Trophoblast cell (in vitro differentiated cells and primary cell): ENCODE measurements at places on chromosomes 6 and 20.
A peak's percentile ranks its signal among the peaks of the same experiment; 100 is the strongest.

GRCh38 chr6:37407948-37408347 lies 25.1 kb upstream of the CMTR1 start:
- DNase-seq = no peak

DNA sequence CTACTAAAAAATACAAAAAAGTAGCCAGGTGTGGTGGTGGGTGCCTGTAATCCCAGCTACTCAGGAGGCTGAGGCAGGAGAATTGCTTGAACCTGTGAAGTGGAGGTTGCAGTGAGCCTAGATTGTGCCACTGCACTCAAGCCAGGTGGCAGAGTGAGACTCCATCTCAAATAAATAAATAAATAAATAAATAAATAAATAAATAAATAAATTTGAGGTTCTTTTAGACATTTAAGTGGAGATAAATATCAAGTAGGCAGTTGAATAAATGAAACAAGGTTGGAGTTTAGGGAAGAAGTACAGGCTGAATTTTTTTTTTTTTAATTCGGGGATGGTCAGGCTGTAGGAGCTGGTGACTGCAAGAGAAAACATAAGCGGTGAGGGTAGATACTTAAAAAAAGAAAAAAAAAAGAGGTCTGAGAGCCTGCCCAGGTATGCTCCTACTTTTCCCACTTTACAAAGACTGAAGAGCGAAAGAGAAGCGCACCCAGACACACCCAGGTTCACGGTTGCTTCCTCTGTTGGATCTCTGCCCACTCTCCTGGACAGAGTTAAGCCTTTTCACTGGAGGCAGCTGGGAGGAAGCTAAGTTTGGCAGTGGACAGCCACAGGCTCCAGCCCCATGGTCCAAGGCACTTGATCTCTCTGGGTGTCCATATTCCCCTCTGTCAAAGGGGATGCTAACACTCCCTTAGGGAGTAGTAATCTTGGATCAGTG lies 100.9 kb upstream of the PRDM1 start:
- no peak for DNase-seq

- no peak for DNase-seq
Observed at GRCh38 chr20:45253261-45253660, 1.1 kb downstream of the SLPI start.

DNA sequence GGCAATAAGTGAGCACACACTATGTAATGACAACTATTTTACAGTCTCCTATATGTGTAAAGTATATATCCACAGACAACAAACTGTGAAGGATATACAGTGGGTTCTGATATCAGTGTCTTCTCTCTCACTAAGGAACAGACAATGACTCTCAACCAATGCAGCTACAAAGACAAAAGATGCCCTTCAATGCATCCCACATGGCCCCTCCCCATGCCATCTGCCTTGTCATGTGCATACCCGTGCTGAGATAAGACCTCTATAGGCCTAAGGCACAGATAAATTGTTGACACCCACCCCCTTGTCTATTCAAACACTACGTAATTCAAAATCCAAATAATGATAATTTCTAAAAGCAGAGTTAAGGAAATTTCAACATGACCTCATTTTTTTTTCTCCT lies 1123.5 kb upstream of the MAP3K7 start:
- DNase-seq = peak; percentile 5

- peak; percentile 70 for DNase-seq
Observed at GRCh38 chr20:23200914-23201313, 114.8 kb upstream of the CD93 start.

DNA sequence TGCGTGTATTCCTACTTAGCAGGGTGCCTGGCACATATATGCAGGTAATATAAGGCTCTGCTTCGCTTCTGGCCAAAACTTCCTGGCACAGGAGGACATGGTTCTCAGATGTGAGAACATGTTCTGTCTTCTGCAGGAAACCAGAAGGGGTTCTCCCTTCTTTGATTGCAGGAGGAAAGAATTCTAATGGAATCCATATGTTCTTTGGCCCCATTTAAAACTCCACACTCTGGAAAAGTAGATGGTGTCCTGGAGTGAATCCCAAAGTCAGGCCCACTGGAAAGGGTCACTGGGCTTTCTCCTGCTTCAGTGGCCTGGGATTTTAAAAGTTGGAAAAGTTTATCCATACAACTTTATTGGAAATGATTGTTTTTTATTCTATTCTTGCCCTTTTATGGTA lies 16.4 kb upstream of the CYP24A1 start:
- no peak for DNase-seq

DNA sequence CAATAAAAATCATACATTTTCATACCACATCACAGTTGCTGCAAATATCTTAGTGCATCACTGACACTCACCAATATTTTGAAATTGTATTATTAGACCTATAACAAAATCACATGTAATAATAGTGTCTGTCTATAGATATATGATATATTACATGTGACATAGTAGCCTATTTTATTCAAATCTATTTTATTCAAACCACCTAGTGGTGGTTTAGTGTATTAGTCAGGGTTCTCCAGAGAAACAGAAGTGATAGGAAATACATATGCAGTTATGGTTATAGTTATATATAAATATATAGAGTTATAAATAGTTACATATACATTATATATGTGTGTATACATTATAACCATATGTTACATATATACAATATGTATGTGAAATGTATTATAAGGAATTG lies 366.5 kb upstream of the ARID1B start:
- no peak for DNase-seq

DNA sequence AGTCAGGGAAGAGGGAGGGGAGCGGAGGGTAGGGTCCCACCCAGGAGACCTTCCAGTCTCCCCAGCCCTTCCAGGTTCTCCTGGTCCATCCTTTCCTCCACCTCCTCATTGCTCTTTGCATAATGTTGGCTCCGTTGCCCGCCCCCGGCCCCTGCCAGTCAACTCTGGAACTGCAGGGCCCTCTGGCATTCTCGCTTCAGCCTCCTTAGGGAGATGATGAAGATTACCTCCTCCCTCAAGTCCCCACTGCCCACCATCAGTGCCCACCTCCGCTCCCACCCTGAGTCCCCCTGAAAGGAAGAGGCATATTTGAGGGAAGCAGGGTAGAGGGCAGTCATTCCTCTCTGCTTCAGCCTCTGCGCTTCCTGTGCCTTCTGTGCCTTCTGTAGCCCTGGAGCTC lies 8.5 kb downstream of the TMEM63B start:
- DNase-seq = no peak

GRCh38 chr6:137415127-137415833 lies 78.9 kb downstream of the OLIG3 start:
- DNase-seq = peak; percentile 79

DNA sequence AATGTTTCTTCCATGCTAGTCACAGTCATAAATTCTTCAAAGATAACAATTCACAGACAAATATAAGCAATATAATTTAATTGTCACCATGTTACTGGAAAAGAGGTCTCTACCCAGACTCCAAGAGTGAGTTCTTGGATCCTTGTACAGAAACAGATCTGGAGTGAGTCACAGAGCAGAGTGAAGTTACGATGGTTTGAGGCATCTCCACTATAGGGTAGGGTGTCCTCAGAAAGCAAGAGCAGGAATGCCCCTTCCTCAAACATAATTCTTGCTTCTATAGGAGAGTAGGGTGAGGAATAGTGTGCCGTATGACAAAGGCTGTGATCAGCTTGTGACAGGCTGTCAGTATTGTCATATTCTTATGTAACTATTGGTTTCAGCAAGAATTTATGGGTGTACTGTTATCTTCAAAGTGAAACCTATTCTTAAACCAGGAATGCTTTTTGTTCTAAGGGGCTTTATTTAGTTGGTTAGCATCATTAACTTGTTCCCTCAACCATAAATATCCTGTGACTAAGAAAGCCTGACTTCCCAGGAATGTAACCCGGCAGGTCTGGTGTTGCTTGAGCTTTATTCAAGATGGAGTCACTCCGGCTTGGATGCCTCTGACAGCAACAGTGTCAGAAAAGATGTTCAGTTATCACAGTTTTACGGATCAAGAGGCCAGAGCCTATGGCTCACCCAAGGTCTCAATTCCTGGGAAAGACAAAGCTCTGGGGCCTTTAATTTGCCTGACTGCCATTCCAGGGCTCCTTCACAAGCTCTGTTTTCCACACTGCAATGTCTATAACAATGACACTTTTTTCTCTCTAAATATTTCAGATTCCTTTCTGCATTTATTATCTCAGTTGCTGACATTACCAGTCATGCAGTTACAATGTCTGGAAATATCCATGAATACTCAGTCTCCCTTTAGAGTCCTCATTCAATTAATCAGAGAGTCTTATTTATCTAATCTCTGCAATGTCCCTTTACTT lies 298.6 kb downstream of the C6orf118 start:
- peak; percentile 75 for DNase-seq

- no peak for DNase-seq
Observed at GRCh38 chr6:127481111-127481510, 21.9 kb upstream of the KIAA0408 start.

GRCh38 chr6:106872049-106872448 lies 102.5 kb downstream of the CD24 start:
- DNase-seq = peak; percentile 54

DNA sequence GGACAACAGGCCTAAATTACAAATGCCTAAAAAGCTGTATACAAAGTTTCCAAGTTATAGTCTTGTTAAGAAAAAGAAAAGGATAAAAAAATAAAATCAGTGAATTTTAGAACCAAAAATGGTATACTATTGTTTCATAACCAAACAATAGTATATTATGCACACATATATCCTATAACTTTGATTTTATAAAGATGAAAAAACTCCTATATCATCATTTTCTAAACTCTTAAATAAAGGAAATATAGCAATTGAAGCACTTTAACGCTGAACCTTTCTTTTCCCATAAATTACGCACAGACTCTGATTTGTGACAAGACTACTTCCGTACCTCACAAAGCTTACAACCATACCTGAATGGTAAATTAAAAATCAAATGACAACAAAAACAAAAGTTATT lies 35.9 kb upstream of the MCM9 start:
- DNase-seq = no peak

- no peak for DNase-seq
Observed at GRCh38 chr6:101935732-101936131, 542.2 kb downstream of the GRIK2 start.

- DNase-seq = no peak
Observed at GRCh38 chr6:38179300-38179699, 359.8 kb downstream of the ZFAND3 start.

- peak; percentile 29 for DNase-seq
Observed at GRCh38 chr6:81876971-81877370, 124.5 kb upstream of the TENT5A start.

DNA sequence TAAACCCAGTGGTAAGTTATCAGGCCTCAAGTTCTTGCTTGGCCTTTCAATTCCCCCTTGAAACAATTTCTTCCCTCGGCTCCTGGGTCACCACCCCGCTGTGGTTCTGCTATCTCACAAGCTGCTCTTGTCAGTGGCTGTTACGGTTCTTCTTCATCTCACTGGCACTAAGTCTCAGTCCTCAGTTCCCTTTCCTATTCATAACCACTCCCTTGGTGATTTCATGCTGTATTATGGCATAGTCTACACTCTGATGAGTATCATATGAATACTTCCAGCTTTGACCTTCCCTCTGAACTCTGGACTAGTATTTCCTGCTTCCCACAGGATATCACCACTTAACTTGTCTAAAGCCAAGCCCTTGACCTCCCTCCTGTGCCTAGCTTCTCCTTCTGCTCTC lies 7.9 kb downstream of the TAAR1 start:
- DNase-seq = no peak

GRCh38 chr6:13289789-13290318 lies 38.5 kb downstream of the TBC1D7 start:
- DNase-seq = no peak

- no peak for DNase-seq
Observed at GRCh38 chr20:63192721-63193120, 23.2 kb downstream of the YTHDF1 start.

DNA sequence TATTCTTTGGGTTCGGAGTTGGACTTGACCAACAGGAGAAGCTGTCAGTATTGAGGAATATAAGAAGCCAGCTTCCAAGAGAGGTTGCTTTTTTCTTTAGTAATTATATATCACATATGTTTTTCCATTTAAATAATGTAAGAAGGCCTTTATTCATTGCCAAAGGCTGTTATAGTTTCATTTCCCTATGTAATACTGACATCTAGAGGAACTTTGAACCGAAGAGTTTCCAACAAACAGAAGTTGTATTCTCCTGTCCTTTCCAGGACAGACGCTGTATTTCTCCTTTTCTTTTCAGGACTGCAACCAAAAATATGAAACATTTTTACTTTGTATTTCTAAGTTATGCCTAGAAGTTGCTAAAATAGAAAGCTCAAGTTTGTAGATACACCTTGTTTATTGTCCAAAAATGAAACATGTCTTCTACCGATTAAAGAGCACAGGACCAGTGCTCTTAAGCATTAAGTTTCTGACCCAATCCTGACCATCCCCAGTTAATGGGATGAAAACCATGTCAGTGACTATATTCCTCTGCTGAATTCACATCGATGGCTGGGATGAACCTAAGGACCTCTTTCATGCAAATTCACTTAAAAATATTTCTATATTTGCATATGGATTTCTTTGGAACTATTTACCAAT lies 55.1 kb downstream of the MYLK4 start:
- DNase-seq = no peak

- no peak for DNase-seq
Observed at GRCh38 chr6:153074761-153075160, 56.3 kb downstream of the RGS17 start.

GRCh38 chr20:38294076-38294591 lies 9.8 kb upstream of the BPI start:
- DNase-seq = peak; percentile 68

DNA sequence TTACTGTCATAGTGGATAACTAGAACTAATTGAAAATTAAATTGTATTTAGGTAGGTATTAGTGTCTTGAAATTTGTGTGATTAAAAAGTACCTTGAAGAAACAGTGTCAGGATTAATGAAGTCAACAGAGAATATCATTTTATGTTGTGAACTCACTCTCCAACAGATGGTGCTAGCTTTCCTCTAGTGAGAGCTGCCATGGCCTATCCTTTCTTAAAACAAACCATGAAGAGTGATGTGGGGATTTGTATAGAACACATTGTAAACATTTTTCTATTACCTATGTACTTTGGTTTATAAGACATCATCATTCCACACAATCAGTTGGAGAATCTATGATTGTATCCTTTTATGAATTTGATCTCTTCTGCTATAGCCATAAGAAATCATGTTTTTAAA lies 4.8 kb upstream of the SRSF12 start:
- DNase-seq = no peak

DNA sequence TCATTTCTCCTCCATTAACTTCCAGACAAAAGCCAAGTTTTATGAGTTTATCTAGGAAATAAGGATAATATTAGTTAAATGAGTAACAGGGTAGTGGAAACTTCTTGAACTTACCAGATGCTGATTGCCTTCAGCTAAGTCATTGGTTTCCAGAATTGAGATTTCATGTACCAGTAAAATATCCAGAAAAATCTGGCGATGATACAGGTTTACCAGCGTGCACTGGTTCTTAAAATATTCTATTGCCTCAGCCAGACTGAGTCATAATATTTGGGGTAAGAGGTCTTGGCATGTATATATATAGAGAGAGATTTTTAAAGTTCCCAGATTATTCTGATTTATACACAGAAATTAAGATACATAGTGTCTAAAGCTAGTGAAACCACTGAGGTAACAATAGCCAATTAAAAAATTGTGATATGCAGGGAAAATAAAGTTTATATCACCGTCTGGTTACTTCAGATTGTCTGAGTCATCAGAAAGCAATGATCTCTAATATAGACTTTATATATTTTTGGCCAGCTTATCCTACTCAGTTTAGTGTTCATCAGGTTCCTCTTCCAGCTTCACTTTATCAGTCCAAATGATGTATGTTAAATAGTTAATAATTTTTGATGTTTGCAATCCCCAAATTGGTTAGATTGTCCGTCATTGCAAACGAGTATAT lies 39.5 kb upstream of the SDHAF4 start:
- DNase-seq = no peak
